ENCODE measurements at places on chromosomes 5 and 9. TPM values are rescaled to one million over a fixed set of nuclear protein-coding genes. Genes with fewer than 3 reads are reported as not detected.

Gene PCDHA1
- total RNA-seq = 0.04 TPM

Gene FAM221B
- total RNA-seq = not detected

Gene PGM5
- total RNA-seq = 35.2 TPM

Gene DAPK1
- 62.3 TPM for total RNA-seq

Gene TMEM8B
- total RNA-seq = 12.3 TPM

Gene PPP1R26
- total RNA-seq = 15.6 TPM

Gene SCGB3A1
- not detected for total RNA-seq

DNA sequence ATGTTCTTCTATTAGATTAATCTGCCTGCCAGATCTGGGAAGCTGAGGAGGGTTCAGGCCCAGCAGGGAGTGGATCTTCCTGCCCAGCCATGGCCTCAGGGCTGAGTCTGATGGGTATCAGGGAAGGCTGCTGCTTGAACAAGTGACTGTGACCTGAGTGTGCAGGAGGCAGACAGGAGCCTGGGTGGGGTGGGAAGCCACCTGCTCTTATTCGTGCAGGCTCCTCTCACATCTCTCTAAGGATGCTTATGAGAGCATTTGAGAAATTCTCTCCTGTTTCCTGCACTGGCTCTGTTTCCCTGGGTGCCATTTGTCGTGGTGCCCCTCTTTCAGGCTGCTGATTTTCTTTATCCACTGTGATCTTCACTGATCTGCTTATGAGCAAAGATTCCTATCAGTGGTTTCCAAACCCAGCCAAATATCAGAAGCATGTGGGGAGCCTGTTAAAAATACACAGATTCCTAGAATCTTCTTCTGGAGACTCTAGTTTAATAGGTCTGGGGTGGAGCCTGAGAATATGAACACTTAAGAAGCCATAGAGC is 2.1 kb downstream of the RGS3 start:
- DNase-seq = no peak

DNA sequence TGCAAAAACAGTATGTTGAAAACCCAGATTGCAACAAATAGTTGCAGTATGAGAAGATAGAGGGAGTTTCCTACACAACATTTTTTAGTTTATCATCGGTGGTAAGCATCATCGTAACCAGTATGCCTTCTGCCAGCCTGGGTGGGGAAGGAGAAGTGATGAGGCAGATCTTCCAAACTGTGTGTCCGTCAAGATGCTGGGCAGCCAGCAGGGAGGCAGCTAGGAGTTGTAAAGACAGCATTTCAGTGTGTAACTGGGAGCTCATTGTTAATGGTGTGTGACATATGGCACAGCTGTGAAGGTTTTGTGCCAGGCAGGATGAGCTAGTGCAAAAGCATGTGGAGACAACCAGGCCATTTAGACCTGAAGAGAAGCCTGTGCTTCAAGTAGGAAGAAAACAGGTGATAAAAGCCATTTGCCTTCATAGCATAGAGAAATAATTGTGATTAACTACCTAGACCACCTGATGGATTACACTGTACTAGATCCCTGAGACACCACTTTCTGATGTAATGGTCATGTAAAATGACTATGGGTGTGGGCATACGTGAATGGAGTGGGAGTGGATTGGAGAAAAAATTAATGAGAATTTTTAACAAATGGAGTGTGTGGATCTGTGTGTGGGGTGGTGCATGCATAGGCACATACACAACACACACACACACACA is 347.0 kb upstream of the ADAMTSL1 start:
- DNase-seq = no peak

DNA sequence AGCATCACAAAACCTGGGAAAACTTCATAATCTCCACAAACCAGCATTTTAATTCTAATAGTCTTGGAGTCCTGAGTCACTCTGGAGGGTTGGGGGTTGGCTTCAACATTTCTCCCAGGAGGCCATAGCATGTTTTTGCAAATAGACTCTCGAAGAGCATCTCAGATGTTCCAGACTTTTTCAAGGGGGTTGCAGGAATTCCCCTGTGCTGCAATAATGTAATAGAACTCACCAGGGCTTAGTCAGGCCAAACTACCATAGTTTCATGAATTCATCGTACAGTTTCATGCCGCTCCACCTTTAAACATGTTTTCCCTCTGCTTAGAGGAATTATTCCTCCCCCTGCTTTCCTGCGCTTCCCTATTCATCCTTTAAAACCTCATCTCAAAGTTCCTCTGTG is 499.5 kb upstream of the KLF4 start:
- no peak for DNase-seq

- no peak for DNase-seq
These were observed 108.3 kb downstream of the SMIM15 start for GRCh38 chr5:61053937-61054336.

DNA sequence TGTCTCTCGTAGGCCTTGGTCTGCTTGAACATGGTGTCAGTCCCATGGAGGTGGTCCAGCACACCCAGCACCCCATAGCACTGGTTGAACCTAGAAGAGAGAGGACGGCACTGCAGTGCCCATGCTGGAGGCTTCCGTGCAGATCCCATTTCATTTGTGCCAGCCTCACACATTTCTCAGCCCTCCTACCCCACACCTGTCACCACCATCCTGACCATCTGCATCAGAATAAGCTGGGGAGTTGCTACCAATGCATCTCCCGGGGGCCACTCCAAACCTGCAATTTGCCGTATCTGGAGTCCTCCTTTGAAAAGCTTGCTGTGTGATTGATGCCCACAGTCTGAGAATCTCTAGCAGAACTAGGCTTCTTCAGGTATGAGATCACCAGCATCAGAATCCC is 30.0 kb downstream of the FAXDC2 start:
- no peak for DNase-seq

- DNase-seq = no peak
These were observed 19.9 kb downstream of the PNPLA7 start for GRCh38 chr9:137530331-137530730.

DNA sequence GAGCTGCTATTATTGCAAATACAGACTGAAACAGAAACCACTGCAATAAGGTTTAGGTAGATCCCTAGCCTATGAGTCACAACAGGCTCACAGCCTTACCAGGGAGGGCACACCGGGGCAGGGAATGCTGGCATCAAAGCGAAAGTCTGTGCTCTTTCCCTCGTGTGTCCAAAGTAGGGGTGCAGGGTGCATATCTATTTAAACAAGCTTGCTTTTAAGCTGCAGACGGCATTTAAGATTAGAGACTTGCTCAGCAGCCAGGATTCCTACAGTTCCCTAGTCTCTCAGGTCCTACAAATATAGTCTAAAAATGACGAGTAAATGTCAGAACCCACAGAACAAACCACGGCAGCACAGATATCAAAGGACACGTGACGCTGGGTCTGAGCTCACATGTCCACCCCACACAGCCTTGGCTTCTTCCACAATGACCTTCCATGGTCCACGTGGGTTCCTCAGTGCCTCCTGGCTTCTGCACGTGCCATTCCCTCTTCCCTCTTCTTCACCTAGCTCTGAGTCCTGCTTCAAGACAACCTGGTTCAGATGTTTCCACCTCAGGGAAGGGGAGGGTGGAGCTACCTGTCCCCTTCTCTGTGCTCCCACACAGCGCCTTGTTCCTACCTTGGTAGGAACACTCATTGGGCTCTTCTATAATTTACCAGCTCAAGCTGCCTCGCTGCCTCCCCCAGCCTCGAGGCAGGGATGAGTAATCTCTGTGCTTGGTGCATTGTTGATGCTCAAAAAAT is 193.2 kb downstream of the MAPKAP1 start:
- peak; percentile 55 for DNase-seq

GRCh38 chr5:162160401-162160800 is 92.8 kb downstream of the GABRG2 start:
- DNase-seq = no peak

GRCh38 chr5:53515988-53516387 is 35.6 kb downstream of the FST start:
- DNase-seq = no peak

DNA sequence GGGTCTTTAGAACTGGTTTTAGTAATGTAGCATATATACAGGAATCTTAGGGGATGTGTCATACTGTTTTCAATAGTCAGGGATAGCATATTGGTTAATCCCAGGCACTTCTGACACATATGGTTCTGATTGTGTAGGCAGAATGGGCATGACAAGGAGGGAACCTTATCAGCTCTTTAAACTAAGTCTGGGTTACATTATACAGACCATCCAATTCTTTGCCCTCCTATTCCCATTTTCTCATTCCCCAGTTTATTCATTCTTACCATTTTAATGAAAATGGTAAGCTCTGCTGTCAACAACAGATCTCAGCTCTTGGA is 85.1 kb downstream of the NDUFAF2 start:
- no peak for DNase-seq

- DNase-seq = no peak
These were observed 47.2 kb downstream of the OR2K2 start for GRCh38 chr9:111282845-111283244.

GRCh38 chr9:81389569-81389993 is 299.8 kb downstream of the TLE1 start:
- peak; percentile 37 for DNase-seq

DNA sequence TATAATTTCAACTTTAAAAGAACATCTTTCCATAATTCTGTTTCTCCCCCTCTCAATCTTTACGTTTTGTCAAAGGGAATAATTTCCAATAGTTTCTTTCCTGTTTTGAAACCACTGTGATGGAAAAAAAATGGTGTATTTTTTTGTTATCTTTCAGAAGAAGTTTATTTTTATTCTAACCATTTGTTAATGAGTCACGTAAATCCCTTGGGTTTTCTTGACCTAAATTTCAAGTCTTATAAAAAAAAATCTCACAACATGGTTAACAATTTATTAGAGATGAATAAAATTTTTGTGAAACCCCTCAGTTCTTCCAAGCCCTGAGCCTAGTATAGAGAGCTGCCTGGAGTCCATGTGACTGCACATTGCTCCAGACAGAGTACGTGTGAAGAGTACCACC is 106.1 kb upstream of the FBXL17 start:
- DNase-seq = no peak

- DNase-seq = no peak
These were observed 238.6 kb downstream of the FANCC start for GRCh38 chr9:95078939-95079338.

- no peak for DNase-seq
These were observed 4.1 kb downstream of the LRSAM1 start for GRCh38 chr9:127455324-127455992.

DNA sequence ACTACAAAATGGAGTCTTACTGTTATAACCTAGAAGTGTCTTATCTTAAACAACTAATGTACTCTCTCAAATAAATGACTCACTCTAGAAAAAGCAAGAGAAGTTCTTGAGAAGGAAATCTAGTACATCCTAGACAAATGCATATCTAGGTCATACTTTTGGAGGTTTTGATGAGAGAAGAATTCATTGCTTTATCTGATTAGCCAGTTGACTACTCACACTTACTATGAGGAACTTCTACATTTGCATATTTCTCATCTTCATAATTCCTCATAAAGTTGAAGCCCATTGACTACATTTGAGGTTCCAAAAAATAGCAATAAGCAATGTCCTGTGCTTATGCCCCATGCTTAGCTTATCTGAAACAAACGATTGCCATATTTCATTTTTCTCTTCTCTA is 2.8 kb downstream of the JAKMIP2 start:
- DNase-seq = no peak

DNA sequence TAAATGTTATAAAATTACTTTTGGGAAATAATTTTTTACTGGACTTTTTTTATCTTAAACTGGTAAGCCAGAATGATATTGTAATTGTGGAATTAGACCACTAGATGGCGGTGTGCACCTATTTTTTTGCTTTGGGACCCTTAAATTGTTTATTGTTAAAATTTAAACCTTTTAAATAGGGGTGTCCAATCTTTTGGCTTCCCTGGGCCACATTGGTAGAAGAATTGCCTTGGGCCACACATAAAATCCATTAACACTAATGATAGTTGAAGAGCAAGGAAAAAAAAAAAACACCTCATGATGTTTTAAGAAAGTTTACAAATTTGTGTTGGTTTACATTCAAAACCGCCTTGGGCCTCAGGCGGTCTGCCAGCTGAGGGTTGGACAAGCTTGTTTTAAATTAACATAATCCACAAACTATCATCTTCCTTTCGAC is 28.4 kb upstream of the GADD45G start:
- DNase-seq = peak; percentile 51

- DNase-seq = no peak
These were observed 3.4 kb downstream of the MEIKIN start for GRCh38 chr5:131942016-131942415.

GRCh38 chr5:179225387-179225786 is 119.9 kb downstream of the ADAMTS2 start:
- DNase-seq = no peak

- no peak for DNase-seq
These were observed 852 bp downstream of the IL9 start for GRCh38 chr5:135894789-135895188.

- DNase-seq = peak; percentile 28
These were observed 85.7 kb upstream of the FAM169A start for GRCh38 chr5:74951865-74952264.

DNA sequence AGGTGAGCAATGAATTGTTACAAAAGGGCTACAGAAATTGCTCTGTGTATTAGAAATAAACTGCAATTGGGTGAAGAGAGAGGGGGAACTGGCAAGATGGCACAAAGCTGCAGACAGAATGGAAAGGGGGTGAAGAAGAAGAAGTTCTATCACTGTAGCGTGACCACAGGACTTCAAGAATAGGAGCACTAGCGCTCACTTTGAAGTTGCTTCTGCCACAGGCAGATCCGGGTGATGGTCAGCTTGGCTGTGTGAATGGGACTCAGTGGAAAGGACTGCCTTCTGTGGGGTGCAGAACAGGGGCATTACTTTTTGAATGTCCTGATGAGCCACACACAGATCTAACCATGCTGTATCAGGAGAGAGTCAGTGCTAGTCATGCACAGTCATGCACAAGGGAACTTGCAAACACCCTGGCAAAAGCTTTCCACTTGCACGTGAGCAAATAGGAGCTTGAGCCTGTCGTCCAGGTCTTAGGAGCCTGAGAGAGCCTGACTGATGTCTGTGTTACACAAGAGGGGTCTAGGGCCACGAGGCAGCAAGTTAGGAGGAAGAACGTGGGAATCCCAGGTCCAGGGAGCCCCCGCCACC is 16.3 kb downstream of the IL5 start:
- no peak for DNase-seq

DNA sequence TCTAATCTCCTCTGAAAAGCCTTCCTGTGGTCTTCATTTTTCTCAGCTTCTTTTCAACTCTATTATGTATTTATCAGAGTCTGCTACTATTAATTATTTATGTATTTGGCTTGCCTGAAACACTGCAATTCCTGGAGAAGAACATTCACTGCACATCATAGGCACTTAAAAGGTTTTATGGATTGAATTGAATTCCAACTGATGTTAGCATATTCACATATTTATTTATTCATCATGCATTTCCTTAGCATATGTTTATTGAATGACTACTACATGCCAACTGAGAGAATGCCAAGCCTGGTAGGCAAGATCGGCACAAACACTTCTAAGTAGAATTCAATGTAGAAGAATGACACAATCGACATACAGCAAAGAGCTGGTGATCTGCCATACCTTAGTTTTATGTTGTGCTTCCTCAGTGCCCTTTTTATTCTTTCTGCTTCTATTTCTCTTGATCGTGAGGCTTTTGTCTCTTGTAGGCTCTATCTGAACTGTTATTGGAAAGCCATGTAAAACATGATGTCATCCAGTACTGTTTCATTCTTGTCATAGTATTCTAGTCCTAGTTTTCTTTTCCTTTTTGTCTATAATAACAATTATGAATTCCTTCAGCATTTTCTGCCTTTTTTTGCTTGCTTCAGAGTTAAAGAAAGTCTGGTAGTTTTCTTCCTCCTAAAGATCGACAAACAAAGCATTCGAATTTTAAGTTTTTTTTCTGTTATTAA is 454.2 kb downstream of the TLE4 start:
- no peak for DNase-seq

- no peak for DNase-seq
These were observed 13.7 kb upstream of the SOWAHA start for GRCh38 chr5:132799392-132799791.
